ENCODE measurements at places on chromosomes 12 and 14.

- DNase-seq = no peak
Measured at GRCh38 chr12:109418848-109419480, 58.1 kb downstream of the KCTD10 start.

DNA sequence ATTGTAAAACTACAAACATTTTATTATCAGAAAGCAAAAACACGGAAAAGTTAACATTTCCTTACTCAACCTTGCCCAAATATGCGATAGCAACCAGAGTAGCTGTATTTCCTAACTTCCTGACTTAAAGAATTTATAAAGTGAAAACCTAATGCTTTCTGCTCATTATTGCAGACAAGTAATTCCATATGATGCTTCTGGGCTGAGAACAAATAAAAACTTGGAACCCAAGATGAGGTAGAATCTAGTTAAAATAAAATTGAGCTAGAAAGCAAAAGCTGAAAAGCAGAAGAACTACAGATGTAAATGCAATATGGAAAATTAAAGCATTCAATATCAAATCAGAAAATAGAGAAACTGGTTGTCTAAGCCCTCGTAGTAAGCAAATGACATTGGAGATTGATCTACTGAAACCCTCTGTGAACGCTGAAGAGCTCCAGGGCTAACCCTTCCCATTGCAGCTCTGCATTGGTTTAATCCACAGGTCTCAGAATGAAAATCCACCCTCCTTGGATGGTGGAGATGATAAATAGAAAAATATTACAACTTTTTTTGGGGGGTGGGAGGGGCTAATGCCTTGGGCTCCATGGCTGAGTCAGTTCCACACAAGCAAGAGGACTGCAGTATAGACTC is 40.7 kb downstream of the CORO1C start:
- no peak for DNase-seq

- DNase-seq = peak; percentile 75
Measured at GRCh38 chr14:24365600-24366412, 2.2 kb upstream of the NFATC4 start.

GRCh38 chr14:104221636-104222369 is 83.4 kb downstream of the KIF26A start:
- DNase-seq = peak; percentile 85

- DNase-seq = peak; percentile 85
Measured at GRCh38 chr12:95674163-95674562, 116.4 kb downstream of the NTN4 start.

GRCh38 chr12:100942984-100943749 is 148.6 kb downstream of the ANO4 start:
- no peak for DNase-seq

DNA sequence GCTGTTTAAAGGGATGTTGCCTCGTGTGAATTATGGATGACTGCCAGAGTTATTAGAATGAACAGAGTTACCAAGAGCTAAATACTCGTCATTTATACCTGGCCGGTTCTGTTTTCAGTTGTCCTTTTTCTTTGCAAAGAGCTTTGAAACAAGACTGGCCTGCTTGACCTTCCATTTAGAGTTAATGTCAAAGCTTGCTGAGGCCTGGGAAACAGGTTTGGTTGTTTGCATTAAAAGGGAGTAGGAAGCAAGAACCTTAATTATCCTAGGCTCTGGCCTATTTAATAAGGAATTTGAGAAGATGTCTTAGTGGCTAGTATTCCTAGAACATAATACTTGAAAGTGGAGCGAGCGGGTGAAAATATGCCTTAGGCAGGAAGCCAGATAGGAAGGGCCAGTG is 233.3 kb downstream of the CACNA1C start:
- no peak for DNase-seq

- DNase-seq = no peak
Measured at GRCh38 chr14:75339059-75339458, 60.4 kb downstream of the FOS start.

DNA sequence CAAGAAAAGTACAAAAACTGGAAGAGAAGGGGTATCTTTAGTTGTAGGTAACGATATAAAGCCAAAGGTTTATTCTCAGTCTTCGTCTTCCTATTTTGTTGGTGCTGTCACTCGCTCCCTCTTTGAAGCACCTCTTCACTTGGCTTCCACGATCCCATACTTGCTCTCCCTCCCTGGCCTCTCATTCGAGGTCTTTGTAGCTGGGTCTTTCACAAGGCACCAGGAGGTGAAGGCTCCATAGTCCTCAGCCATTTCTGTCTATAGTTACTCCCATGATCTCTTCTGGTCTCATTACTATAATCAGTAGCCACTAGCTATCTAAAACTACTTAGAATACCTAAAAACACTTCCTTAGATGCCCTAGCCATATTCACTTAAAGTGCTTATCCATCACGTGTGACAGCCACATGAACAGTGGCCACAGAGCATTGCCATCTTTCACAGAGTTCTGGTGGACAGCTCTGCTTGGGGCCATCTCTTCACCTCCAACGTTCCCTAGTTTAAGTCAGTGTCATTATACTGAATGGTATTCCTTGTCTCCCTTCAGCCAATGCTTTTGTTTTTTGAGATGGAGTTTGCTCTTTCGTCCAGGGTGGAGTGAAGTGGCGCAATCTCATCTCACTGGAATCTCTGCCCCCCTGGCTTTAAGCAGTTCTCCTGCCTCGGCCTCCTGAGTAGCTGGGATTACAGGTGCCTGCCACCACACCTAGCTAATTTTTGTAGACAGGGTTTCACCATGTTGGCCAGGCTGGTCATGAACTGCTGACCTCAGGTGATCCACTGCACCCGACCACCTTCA is 57.1 kb downstream of the ATP2A2 start:
- no peak for DNase-seq

All from SHP77 treated with DMSO at 0.1 percent for 48 hours (cell line).